ENCODE measurements at places on chromosomes 12 and 14. TPM values are rescaled to one million over a fixed set of nuclear protein-coding genes. Genes with fewer than 3 reads are reported as not detected.

The ESR2 gene
- 0.08 TPM for total RNA-seq

The TPPP2 gene
- 5.9 TPM for total RNA-seq

The CD69 gene
- total RNA-seq: 2.7 TPM

The SPTB gene
- total RNA-seq: 0.33 TPM

The PTPN6 gene
- 41.0 TPM for total RNA-seq

The TIMELESS gene
- 17.6 TPM for total RNA-seq

The AP1G2 gene
- total RNA-seq: 19.7 TPM

The PPP2R5C gene
- total RNA-seq: 52.3 TPM

The KRT83 gene
- not detected for total RNA-seq

The LPAR5 gene
- 2.0 TPM for total RNA-seq

The C12orf54 gene
- total RNA-seq: not detected

The DDN gene
- not detected for total RNA-seq

The TOMM20L gene
- total RNA-seq: not detected

The ZC2HC1C gene
- 0.56 TPM for total RNA-seq

The RTN1 gene
- total RNA-seq: 1.8 TPM

The CLEC4C gene
- 0.33 TPM for total RNA-seq

The PTPRQ gene
- total RNA-seq: 0.05 TPM

The KCNH3 gene
- 0.19 TPM for total RNA-seq

The RNASE12 gene
- not detected for total RNA-seq

The RASSF9 gene
- 1.0 TPM for total RNA-seq

The GNG2 gene
- total RNA-seq: 5.2 TPM

The CCDC85C gene
- total RNA-seq: 7.1 TPM

All from liver (tissue), 10 donors.